ENCODE measurements at places on chromosomes 6 and 20.

DNA sequence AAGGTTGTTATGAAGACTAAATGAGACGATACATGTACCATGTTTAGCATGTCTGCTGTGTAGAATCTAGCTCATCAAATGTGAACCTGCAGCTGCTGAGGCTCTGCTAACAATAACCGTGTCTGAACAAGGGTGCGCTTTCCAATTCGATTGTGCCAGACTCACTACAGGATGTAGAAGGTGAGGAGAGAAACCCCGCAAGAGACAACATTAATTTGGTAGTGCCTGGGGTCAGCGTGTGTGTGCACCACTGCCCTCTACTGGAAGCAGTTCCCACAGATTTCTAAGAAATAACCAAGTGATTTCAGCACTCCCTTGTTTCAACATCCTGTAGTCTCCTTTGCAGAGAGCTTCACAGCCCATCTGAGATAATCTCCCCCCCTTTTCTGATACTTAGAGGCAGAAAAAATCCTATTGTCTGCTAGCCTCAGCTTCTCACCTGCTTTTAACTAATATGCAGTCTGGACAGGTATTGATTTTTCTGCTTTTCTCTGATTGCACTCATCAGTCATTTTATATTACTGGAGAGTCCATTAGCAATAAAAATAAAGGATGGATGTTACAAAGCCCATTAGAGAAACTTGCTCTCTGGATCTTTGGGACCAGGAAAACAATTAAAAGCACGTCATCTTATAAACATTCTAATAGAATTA lies 96.7 kb upstream of the BACH2 start:
- peak; percentile 53 for DNase-seq

GRCh38 chr6:163099621-163100171 lies 314.8 kb upstream of the QKI start:
- DNase-seq = no peak

DNA sequence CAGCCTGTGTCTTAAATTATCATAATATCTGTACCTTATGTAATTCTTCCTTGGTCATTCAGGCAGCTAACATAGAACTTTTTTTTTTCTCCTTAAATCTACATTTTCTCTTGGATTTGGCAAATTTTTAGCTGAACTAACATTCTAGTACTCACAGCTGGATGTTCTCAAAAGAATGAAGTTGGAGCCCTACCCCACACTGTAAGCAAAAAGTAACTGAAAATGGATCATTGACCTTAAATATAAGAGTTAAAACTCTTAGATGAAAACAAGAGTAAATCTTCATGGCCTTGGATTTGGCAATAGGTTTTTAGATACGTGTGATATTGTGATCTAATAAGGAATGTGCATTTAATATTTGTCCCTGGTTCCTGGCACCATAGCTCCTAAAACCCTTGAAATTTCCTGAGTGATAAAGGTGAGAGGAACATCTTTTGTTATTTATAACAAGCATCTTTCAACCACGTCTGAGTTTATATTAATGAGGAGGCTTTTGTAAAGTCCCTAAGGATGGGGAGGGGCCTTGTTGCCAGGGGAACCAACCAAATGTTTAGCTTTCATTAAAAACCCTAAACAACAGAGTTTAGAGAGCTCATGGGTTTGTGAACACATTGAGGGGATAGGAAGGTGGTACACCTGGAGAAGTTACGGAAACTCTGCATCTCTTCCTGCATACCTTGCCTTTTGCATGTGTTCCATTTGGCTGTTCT lies 106.1 kb upstream of the ADGRF4 start:
- no peak for DNase-seq

DNA sequence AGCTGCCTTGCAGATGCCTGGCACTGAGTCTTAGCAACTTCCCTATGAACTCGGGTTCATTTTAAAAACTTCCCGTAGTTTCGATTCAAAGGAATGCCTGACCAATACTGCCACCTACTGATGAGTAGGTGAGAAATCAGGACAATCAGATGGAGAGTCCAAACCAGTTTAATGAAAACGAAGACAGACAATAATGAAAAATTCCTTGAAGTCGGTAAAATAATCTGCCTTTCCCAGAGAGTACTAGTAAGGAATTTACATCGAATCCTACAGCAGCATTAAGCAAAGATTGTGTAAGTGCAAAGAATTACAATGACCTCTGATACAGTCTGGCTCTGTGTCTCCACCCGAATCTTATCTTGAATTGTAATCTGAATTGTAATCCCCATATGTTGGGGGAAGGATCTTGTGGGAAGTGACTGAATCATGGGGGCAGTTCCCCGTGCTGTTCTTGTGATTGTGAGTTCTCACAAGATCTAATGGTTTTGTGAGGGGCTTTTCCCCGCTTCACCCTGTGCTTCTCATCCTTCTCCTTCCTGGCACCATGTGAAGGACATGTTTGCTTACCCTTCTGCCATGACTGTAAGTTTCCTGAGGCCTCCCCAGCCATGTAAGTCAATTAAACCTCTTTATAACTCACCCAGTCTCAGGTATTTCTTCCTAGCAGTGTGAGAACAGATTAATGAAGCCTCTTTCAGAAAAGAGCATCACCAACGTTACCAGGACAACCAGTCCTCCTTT lies 134.4 kb downstream of the ARHGAP18 start:
- no peak for DNase-seq

DNA sequence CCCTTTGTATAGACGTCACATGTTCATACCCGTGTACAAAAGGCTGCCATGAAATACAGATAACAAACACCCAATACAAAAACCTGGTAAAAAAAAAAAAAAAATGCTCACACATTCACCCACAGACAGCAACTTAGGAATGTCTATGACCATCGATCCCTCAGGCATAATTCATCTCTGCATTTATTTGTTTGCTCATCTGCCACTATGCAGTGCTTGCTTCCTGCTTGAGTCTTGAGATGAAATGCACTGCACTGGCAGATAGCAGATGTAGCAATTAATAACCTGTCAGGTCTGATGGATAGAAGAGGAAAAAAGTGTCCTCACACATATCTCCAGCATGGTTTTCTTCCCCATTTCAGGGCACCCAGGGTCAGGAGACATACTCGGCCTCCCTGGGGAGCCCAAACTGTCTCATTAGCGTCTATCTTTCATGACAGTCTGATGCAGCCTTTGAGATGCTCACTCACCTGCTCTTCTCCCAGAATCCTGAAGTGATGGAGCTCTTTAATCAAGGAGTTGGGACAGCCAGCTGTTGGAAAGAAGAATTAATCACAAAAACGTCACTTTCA lies 295.1 kb upstream of the AGPAT4 start:
- no peak for DNase-seq

GRCh38 chr6:155710704-155711103 lies 255.1 kb upstream of the NOX3 start:
- DNase-seq = no peak

GRCh38 chr6:2816158-2816557 lies 25.5 kb downstream of the SERPINB1 start:
- no peak for DNase-seq

DNA sequence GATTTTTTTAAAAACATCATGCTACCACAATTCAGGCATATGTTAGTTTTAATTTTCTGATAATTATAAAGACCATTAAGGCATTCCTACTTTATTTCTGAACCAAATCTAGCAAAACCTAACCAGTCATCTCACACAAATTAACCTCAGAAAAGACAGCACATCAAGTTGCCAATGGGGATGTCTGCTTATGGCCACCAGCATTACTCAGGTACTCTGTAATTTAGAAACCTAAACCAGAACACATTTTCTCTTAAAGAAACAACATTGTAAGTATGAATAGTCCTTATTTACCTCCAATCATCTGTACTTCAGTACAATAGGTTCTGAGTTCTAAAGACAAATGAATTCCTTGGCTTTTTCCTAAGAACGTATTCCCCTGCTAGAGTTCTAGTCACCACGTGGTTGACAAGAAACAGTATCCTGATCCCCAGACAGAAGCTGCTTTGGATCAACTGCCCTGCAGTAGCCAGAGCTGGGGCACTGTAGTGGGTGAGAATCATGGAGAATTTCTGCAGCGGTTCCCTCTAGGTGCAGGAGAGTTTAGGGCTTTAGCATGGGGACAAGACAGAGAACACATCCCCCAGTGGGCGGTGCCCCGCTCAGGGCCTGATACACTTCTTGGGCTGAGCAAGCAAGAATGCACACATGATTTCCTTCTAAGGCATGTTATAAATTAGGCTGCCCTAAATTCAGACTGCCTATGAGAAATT lies 15.4 kb downstream of the GCLC start:
- no peak for DNase-seq

GRCh38 chr6:150412221-150412620 lies 43.4 kb downstream of the IYD start:
- DNase-seq = no peak

DNA sequence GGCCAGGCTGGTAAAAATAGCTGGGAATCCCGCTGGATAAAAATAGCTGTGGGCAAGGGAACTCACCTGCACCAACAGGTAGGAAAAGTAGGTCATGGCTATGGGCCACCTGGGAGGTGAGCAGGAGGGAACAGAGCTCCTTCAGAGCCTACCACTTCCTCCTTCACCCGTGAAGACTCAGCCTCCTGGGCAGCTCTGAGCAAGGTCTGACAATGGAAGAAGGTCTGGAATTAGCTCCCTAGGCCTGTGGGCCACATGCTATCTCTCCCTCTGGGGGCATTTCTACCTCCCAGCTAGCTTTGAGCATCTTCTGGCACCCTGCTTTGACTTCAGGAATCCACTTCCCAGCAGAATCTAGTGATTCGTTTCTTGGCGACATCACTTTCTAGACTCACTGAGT lies 153.9 kb downstream of the MRPL14 start:
- DNase-seq = no peak

GRCh38 chr6:11771473-11772048 lies 7.0 kb downstream of the ADTRP start:
- DNase-seq = no peak

- DNase-seq = no peak
Observed at GRCh38 chr20:47066484-47067270, 172.0 kb downstream of the EYA2 start.

- no peak for DNase-seq
Observed at GRCh38 chr6:73585566-73586415, 65.0 kb upstream of the EEF1A1 start.

GRCh38 chr6:155418017-155418761 lies 37.5 kb downstream of the NOX3 start:
- DNase-seq = peak; percentile 23

- no peak for DNase-seq
Observed at GRCh38 chr6:93894521-93894920, 475.2 kb upstream of the EPHA7 start.

- DNase-seq = peak; percentile 8
Observed at GRCh38 chr6:155493694-155494143, 38.1 kb upstream of the NOX3 start.

- DNase-seq = no peak
Observed at GRCh38 chr20:62202676-62203377, 17.3 kb downstream of the HRH3 start.

- DNase-seq = no peak
Observed at GRCh38 chr6:144219056-144219685, 66.0 kb upstream of the UTRN start.

DNA sequence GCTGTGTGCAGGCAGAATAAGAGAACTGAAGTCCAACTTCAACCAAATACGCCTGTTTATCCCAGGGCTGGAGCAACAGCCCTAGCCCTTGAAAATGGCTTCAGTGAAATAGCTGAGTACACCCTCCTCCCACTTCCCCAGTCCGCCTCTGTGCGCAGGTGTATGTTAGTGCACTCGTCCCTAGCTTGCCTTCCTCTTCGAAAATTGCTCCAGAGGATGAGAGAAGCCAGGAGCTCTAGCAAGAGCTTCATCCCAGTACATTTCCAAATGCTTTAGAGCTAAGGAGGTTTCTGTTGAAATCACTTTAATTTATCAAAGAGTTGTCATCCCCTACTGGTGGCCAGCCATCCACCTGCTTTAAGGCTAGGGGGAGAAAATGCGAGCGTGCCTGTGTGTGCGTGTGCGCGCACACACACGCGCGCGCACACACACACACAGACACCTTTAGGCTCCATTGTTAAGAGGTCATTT lies 5.4 kb upstream of the POU3F2 start:
- DNase-seq = no peak
